ENCODE measurements at places on chromosomes 1 and 21.
A peak's percentile ranks its signal among the peaks of the same experiment; 100 is the strongest.

DNA sequence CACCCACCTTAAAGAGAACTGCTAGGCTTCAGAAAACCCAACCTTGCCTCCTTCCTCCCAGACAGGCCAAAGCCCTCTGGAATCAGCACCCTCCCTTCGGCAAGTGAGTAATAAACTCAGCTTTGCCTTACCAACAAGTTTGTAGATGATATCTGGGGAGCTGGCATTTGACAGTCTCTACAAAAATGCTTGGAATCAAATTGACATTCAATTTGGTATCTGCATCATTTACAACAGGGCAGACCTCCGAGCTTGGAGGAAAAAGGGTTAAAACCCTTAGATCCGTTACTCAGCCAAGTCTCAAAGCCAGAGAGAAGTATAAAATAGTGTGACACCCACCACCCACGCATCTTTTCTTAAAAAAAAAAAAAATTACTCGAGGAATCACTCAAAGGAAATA lies 149.3 kb upstream of the EDN2 start:
- no peak for DNase-seq

DNA sequence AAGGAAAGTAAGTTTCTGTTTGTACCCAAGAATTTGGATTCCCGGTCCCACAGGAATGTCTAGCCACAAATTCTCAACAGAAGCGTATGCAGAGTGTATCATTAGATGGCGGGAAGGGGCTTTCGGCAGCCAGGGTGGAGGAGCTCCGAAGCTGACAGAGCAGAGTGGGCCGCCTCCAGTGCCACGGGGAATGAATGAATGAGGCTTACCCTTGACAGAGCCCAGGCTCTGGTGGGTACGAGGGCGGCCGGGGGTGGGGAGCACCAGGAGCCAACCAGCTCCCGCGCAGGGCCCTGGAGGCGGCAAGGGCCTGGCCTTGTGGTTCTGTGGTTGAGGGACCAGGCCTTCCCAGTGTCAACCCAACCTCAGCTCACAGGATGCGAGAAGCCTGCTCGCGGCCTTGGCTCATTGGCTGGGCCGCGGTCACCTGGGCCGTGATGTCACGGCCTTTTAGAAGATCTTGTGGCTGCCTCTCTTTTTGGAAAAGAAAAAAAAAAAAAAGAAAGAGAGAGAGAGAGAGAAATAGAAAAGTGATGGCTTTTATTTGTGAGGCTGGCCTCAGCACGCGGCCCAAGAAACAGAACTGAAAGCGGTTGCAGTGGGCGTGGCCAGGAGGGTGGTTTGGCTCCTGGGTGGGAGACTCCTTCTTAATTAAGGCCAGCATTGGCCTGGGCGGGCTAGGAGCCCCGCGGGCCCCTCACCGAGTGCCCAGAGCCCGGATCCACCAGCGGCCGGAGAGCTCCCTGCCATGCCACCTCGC lies 34.9 kb upstream of the RUNX3 start:
- no peak for DNase-seq

- DNase-seq = no peak
Observed at GRCh38 chr1:225814381-225814780, 4.5 kb downstream of the EPHX1 start.

DNA sequence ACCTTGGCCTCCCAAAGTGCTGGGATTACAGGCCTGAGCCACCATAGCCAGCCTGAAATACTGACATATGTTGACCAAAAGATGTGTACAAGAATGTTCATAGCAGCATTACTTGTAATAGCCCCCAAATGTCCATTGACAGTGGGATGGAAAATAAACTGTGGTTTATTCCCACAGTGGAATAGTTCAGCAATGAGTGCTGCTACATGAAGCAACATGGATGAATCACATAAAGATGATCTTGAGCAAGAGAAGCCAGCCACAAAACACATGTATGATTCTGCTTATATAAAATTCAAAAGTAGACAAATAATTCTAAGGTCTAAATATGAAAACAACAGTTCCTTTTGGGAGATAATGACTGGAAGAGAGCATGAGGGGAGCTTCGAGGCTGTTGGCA lies 9.1 kb upstream of the CREG1 start:
- DNase-seq = no peak

GRCh38 chr1:78005448-78005722 lies 646 bp downstream of the DNAJB4 start:
- DNase-seq = no peak

DNA sequence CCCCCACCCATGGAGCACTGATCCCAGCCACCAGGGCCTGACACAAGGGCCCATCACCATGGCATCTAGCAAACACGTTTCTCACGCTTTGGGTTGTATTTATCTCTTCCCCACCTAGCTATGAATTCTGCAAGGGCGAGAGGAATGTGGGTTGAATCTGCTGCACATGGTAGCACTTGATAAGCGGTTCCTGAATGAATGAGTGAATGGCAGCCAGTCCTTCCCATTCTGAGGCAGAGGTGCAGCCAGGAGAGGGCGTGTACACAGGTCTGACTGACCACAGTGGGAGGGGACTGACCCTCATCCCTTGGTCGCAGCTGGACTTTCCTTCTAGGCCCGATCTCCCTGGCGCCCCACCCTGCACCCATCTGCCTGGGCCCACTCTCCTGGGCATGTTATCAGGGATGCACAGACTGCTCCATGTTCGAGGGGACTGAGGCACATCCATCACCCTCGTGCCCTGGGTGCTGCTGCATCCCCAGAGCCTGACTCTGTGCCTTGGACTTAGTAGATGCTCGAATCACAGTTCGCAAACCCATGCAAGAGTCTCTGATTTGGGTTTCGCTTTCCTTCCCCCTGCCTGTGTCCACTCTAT lies 1.0 kb downstream of the RD3 start:
- no peak for DNase-seq

DNA sequence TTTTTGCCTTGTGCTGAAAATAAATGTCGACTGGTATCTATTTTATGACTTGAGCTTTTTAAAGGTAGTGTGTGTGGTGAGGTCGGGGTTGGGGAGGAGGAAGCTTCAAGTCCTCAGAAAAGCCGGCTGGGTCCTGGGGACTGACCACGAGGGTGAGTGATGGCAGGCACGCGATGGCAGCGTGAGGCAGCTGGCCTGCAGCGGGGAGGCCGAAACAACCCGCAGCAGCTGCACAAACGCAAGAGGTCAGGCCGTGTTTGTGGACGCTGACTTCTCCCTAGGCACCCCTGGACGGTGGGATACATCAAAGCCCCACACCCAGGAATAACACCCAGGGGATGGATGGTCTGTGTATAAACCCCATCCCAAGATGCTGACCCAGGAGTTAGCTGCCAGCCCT lies 51.4 kb downstream of the ZBTB18 start:
- no peak for DNase-seq

GRCh38 chr1:165052936-165053335 lies 303.6 kb downstream of the LMX1A start:
- DNase-seq = no peak

GRCh38 chr1:206495011-206495461 lies 12.3 kb upstream of the RASSF5 start:
- no peak for DNase-seq

GRCh38 chr1:33468531-33468930 lies 3.9 kb upstream of the ZSCAN20 start:
- no peak for DNase-seq

- DNase-seq = no peak
Observed at GRCh38 chr1:240363315-240363714, 248.6 kb downstream of the GREM2 start.

GRCh38 chr1:163069142-163069541 lies at the start of gene RGS4:
Gene RGS4 (plus strand): TSS chr1:163069361. CDS start chr1:163069485, 124 bp downstream.
- DNase-seq = peak; percentile 17

All from hippocampal formation (tissue), 2 donors.